ENCODE measurements at places on chromosomes 12 and 14.

GRCh38 chr12:122072031-122072970 lies 6.3 kb upstream of the MLXIP start:
- peak; percentile 94 for DNase-seq

DNA sequence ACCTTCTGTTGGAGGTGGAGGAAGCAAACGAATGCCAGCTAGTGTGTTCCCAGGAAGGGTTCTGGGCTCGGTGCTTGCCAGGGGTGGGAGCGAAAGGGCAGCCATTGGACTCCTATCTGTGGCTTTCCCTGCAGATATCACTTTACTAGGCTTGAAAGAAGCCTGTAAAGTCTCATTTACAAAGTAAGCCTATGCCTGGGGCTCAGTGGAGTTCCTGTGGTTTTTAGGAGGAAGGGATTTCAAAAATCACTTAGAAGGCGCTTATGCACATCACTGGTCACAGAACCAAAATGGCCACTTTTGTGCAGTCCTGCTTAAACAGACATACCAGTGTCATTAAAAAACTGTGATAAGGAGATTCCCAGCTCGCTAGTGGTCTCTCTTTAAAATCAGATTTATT lies 22.7 kb downstream of the CLMN start:
- no peak for DNase-seq

DNA sequence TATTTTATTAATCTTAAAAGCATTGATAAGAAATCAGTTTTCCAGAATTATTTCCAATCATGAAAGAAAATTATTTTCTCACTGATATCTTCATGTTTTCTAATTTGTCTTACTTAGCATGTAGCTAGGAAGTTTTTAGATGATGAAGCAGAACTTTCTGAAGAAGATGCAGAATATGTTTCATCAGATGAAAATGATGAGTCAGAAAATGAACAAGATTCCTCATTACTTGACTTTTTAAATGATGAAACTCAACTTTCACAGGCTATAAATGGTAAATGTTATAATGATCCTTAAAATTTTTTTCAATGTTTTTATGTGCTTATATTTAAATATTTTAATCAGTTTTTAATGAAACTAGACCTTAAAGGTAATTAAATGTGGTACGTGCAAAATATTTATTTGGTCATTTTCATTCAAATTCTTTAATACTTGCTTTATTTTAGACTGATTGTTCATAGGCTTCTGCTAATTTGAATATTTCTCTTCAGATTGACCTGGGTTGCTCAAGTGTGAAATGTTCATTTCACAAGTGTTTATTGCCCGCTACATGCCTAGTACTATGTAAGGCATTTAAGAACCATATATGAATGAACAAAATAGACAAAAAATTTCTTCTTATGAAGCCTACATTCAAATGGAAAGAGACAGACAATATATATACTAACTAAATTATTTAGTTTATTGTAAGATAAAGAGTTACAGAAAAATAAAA lies 49.5 kb downstream of the FANCM start:
- peak; percentile 21 for DNase-seq

DNA sequence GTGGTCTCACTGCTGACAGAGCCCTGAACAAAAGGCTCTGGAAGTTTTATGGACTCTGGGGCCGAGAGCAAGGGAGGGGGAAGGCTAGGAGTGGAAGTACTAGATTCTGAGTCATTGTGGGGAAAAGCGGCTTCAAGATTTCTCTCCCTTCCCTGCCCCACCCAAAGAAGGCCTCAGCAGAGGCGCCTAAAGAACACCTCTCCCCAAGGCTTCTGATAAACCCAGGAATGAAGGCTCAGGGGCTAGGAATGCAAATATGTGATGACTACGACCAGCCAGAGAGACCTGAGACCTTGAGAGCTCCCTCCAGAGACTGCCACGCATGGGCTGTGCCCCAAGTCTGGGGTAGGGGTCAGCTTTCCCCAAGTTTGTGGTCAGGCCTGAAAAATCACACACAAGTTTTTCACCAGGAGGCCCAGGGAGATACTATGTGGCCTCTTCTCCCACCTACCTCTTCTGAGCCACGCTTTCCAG lies 130.7 kb upstream of the HIF1A start:
- DNase-seq = peak; percentile 91

- no peak for DNase-seq
These were observed 22.4 kb downstream of the MAGOHB start for GRCh38 chr12:10590966-10591365.

GRCh38 chr14:92417759-92418158 lies 94.8 kb downstream of the SLC24A4 start:
- DNase-seq = no peak

- DNase-seq = peak; percentile 87
These were observed 524.4 kb downstream of the MED13L start for GRCh38 chr12:115752913-115753726.

DNA sequence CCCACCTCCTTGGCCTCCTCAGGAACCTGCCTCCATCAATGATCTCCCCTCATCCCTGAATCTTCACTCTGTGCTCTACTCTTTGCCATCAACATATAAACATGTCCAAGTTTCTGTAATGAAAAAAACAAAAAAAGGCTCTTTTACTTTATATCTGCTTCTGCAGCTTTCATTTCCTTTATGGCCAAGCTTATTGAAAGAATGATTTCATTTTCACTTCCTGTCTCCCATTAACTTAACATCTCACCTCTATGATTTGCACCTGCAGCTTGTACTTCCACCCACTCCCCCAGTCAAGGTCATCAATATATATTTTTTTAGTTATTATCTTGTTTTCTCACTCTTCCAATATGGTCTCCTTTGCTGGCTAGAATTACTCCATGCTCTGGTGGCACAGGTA lies 15.6 kb upstream of the RNU6-7 start:
- no peak for DNase-seq

GRCh38 chr12:74847169-74847568 lies 309.5 kb downstream of the ATXN7L3B start:
- no peak for DNase-seq

- DNase-seq = no peak
These were observed 157.8 kb upstream of the NUDT4 start for GRCh38 chr12:93219947-93220346.

GRCh38 chr12:108803428-108804105 lies 53.8 kb downstream of the SSH1 start:
- peak; percentile 90 for DNase-seq

DNA sequence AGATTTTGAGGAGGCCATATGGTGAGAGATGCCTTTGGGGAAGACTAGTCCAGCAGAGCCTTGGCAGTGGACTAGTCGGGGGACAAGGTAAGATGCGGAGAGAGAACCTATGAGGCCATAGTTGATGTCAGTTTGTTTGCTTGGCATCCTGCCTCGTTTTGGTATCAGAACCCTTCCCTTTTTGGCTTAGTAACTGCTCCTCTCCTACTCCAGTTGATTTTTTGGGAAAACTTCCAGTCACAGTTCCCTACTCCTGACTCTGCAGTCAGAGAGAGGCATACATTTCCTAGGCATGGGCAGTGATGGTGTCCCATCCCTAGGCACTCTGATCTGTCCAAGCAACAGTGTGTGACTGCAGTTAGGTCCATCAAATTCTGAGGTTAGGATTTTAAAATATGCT lies 398.3 kb downstream of the AEBP2 start:
- no peak for DNase-seq

DNA sequence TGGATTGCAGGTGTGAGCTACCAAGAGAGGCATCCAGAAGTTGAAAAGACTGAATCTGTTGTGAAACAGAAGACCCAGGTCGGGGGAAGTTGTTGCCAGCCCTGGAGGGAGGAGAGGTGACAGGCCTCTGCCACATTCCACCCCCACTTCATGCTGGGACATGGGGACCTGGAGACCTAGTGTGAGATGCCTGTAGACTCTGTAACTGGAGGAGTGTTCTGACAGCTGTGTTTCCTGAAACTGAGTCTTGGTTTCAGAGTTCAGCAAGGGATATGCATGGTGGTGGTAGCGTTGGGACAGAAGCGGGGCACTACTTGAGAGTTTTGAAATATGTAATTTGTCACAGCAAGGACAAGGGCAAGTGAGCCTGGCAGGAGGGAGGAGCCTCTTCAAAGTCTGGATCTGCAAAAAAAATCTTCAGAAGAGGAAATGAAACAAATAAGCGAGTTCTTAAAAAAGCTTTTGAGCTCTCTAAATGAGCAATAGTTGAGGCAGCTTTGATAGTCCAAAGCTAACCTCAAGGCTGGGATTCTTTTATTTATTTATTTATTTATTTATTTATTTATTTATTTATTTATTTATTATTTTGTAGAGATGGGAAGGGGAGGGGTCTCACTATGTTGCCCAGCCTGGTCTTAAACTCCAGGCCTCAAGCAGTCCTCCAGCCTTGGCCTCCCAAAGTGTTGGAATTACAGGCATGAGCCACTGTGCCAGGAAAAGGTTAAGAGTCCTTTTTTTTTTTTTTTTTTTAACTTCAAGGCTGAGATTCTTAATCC lies 58.9 kb upstream of the EEA1 start:
- no peak for DNase-seq

- DNase-seq = no peak
These were observed 272.5 kb downstream of the SLC15A4 start for GRCh38 chr12:128551266-128551665.

DNA sequence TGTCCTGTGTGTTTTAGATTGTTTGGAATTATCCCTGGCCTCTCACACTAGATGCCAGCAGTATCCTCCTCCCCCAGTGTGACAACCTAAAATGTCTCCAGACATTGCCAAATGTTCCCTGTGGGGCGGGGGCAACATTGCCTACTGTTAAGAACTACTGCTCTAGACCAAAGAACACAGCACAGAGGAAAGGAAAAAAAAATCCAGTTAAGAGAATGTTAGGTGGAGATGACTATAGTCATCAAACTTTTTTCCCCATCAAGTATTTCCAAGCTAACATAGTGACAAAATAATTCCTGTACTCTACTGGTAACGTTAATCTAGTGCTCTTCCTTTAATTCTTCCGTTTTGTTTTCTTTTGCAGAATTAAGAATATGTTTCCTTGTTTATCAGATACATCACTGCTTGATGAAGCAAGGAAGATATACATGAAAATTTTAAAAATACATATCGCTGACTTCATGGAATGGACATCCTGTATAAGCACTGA lies 3.5 kb downstream of the CDKN1B start:
- peak; percentile 18 for DNase-seq

DNA sequence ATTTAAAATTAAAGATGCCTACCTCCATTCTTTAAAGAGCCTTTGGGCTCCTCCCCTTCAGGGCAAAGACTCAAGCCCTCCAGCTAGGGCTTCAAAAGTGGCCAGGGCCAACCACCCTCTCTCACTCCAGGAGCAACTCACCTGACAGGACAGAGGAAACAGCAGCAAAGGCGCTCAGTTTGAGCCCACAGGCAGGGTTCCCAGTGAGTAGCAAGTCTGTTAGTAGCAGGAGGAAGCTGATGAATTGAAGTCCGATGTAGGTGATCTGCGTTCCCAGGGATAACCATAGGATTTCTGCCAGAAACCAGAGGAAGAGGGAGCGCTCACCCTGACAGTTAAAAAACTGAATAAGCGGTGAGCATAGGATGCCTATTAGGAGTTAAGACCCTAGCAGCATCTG lies 15.7 kb downstream of the GSG1 start:
- DNase-seq = no peak

GRCh38 chr14:36981832-36982529 lies 190.4 kb downstream of the SLC25A21 start:
- peak; percentile 69 for DNase-seq

DNA sequence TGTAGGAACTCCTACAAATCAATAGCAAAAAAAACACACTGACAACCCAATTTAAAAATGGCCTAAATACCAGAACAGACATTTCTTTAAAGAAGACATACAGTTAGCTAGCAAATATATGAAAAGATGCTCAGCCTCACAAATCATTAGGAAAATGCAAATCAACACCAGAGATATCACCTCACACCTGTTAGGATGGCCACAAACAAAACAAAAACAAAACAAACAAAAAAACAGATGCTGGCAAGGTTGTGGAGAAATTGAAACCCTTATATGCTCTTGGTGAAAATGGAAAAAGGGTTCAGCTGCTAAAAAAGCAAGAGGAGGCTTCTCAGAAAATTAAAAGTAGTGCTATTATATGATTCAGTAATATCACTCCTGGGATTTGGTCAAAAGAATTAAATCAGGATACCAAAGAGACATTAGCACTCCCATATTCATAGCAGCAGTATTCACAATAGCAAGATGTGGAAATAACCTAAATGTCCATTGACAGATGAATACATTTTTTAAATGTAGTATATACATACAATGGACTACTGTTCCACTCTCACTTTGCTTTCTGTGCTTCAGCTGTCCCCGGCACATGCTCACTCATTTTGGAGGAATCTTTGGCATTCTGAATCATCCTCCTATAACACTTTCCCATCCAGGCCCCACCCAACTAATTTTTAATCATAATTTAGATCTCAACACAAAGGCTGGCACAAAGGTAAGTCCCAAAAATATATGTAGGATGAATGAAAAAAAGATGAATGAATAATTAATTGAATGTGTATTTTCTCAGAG lies 99.1 kb downstream of the SYT1 start:
- peak; percentile 75 for DNase-seq

DNA sequence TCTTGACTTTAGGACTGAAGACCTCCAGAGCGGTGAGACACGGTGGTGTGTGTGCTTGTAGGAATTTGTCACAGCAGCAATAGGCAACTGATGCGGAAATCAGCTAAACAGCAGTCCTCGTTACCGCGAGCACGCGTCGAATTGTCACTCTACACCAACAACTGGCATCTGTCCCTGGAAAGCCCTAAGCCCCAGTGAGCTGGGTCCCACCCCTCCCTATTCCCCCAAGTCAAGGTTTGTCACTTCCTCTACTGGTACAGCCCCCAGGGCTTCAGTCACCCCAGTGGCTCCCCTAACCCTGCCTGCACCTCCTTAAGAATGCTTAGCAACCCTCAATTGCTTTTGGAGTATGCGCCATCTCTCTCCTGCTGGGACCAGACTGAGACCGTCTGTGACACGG lies 173.6 kb downstream of the PIWIL1 start:
- no peak for DNase-seq

GRCh38 chr14:100658181-100658886 lies 68.4 kb upstream of the DLK1 start:
- DNase-seq = no peak

Measured in fibroblast of lung (primary cell).